CD4-positive, alpha-beta T cell treated with Interleukin-1 beta for 1 hour (primary cell): ENCODE measurements at places on chromosomes 7 and 10.

- no peak for DNase-seq
These were observed 6.3 kb downstream of the EN2 start for GRCh38 chr7:155464183-155464582.

- no peak for DNase-seq
These were observed 39.4 kb upstream of the ZMIZ2 start for GRCh38 chr7:44709011-44709915.

- no peak for DNase-seq
These were observed 366.3 kb downstream of the ABCA13 start for GRCh38 chr7:48537561-48537960.

DNA sequence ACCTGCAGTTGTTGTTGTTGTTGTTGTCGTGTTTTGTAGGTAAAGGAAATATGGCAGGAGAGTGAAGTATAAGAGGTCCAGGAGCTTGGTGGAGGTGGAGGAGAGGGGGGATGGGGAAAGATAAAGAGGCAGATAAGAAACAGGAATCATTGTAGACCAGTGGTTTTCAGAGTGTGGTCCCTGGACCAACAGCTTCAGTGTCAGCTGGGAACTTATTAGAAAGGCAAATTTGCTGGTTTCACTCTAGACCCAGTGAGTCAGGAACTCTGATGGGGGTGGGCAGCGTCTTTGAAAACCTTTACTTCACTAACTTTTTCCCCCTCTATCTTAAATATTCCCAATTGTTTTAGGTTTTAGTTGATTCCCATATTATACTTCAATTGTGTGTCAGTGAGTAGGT, 241.5 kb downstream of the AUTS2 start:
- no peak for DNase-seq

GRCh38 chr7:156522801-156523200, 117.8 kb upstream of the RNF32 start:
- DNase-seq, result no peak

DNA sequence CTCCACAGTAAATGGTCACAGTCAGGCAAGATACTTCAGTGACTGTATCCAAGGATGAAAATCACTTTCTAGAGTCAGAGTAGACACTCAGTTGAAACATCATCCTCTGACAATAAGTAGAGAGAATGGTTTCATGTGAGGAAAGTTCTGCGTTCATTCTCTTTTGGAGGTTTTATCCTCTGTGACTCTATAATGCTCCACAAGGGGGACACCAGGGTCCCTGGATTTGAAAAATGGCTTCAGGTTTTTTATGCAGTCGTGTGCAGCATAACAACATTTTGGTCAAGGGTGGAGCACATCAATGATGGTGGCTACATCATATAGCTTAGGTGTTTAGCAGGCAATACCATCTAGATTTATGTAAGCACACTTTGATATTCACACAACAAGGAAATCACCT, 40.4 kb downstream of the TMEM168 start:
- DNase-seq, result no peak

DNA sequence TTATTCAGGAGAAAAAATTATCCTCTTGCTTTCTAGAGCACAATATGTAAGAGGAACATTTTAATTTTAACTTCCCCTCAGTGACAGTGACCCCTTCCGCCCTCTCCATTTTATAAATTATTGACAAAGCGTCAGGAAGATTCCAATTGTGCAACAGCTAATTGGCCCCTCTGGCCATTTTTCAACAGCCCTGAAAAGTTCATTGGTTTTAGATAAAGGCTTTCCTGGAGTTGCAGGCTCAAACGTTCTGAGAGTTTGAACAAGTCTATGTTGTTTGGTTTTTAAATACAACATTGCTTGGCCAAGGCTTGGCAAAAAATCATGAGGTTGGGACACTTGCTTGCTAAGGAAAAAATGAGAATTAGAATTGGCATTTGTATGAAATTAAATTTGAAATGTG, 422.2 kb upstream of the ANKRD30A start:
- no peak for DNase-seq

- no peak for DNase-seq
These were observed 13.7 kb upstream of the EBF3 start for GRCh38 chr10:129977794-129978193.

GRCh38 chr10:80713398-80713928, 175.8 kb downstream of the SH2D4B start:
- no peak for DNase-seq

GRCh38 chr7:37901236-37901827, 15.3 kb downstream of the SFRP4 start:
- DNase-seq, result no peak

GRCh38 chr10:73969224-73969841, 28.6 kb upstream of the VCL start:
- no peak for DNase-seq

- DNase-seq, result no peak
These were observed 48.0 kb downstream of the MALSU1 start for GRCh38 chr7:23347033-23347681.

- no peak for DNase-seq
These were observed 1.0 kb downstream of the GPR146 start for GRCh38 chr7:1045069-1046063.

GRCh38 chr7:30595436-30596013, 847 bp downstream of the GARS1 start:
- no peak for DNase-seq

DNA sequence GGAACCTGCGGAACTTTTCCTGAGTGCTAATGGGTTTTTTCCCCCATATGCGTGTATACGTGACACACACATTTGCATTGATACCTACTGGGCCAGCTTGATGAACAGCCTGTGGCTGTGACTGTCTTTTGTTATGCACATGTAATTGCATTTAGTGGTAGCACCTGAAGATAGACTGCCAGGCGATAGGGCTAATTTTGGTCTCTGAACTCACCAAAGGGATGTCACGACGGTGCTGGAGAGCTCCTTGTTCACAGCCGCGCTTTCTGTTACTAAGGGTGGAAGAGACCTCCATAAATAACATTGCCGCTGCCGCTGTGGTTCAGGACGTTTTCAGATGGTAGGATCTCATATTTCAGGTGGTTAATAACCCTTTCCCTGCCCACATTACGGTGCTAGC, 133.2 kb downstream of the CAMK1D start:
- no peak for DNase-seq
